ENCODE measurements at places on chromosomes 12 and 14.

DNA sequence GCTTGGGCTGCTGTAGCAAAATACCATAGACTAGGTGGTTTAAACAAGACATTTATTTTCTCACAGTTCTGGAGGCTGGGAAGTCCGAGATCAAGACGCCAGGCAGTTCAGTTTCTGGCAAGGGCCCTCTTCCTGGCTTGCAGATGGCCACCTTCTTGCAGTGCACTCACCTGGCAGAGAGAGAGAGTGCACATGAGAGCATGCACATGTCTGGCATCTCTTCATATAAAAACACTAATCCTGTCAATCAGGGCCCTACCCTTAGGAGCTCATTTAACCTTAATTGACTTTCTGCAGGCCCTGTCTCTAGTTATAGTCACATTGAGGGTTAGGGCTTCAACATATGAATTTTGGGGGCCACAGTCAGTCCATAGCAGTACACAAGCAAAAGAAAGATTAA is 12.4 kb upstream of the EVL start:
- H3K27ac ChIP-seq, result no peak overlapping the region
- no peaks in the 10 kb centered on the region for H3K36me3 ChIP-seq
- H3K27me3 ChIP-seq, result no peaks in the 10 kb centered on the region
- peaks cover 22% of the 10 kb centered on the region for H3K4me1 ChIP-seq

- DNase-seq, result no peak
- H3K36me3 ChIP-seq, result peaks cover 8% of the 10 kb centered on the region
- H3K27me3 ChIP-seq, result no peaks in the 10 kb centered on the region
- no peaks in the 10 kb centered on the region for H3K4me1 ChIP-seq
- no peak overlapping the region for H3K27ac ChIP-seq
Measured at GRCh38 chr14:74660167-74660566, 48.1 kb upstream of the LTBP2 start.

DNA sequence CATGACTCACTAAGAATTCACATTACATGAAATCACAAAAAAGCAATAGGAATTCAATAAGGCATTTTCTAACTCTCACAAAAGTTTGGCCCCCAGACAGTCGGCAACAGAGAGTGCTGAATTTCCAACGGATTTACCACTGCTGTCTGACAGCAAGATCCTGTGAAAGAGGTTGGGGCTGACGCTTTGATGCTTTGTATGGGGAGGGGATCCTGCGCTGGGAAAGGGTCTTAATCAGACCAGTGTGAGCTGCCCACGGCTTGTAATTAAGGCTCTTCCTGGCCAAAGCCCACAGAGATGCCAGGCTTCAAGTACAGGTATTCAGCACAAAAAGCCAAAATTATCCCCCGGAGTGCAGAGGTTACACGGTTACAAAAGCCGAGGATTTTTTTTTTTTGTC is 66.8 kb upstream of the TMCC3 start:
- H3K27ac ChIP-seq, result no peak overlapping the region
- no peak for DNase-seq

DNA sequence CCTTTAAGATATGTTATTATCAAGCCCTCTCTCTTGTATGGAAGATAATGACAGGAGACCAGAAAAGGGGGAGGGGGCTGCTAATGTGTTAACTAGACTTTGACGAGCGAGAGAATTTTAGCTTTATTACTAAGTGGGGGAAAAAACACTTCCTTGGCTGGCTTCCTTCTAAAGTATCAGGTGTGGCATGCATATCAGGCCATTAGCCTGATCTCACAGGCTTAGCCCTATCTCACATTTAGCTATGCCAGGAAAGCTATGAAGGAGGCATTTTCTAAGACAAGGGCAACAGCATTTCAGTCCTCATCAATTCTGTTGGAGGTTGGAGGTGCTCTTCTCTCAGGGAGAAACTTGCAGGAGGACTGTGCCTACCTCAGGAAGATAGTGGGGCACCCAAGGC is 9.9 kb downstream of the SSPN start:
- no peak overlapping the region for H3K27ac ChIP-seq
- no peak overlapping the region for H3K4me3 ChIP-seq
- H3K4me1 ChIP-seq, result peaks cover 24% of the 10 kb centered on the region
- DNase-seq, result no peak
- no peaks in the 10 kb centered on the region for H3K36me3 ChIP-seq
- H3K27me3 ChIP-seq, result no peaks in the 10 kb centered on the region

DNA sequence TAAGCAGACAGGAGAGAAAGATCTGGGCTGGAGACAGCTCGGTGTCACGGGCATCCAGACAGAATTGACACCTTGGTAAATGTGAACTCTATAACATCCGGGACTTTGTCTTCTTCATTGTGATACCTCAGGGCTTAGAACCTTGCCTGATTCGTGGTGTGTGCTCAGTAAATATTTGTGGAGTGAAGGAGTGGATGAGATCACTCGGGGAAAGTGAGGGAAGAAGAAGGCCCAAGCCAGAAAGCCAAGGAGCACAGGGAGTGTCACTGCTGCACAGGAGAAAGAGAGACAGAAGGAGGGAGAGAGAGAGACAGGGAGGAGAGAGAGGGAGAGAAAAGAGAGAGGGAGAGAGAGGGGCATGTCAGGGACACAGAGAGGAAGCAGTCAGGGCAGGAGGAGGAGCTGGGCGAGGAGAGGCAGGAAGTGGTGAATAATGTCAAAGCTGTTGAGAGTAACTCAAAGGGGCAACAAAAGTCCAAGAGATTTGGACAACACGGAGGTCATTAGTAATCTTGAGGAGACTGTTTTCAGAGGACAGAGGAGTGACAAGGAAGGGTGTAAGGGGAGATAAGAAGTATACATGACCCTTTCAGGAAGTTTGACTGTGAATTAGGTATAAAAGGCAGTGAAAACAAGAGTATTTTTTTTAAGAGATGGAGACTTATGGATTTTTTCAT is 141.6 kb upstream of the MAX start:
- no peaks in the 10 kb centered on the region for H3K36me3 ChIP-seq
- no peak for DNase-seq
- no peaks in the 10 kb centered on the region for H3K27me3 ChIP-seq
- no peak overlapping the region for H3K4me3 ChIP-seq
- peaks cover 16% of the 10 kb centered on the region for H3K4me1 ChIP-seq

- H3K4me1 ChIP-seq, result no peaks in the 10 kb centered on the region
- DNase-seq, result no peak
- H3K4me3 ChIP-seq, result no peak overlapping the region
- no peaks in the 10 kb centered on the region for H3K36me3 ChIP-seq
Measured at GRCh38 chr12:58860056-58860787, 60.1 kb downstream of the LRIG3 start.

DNA sequence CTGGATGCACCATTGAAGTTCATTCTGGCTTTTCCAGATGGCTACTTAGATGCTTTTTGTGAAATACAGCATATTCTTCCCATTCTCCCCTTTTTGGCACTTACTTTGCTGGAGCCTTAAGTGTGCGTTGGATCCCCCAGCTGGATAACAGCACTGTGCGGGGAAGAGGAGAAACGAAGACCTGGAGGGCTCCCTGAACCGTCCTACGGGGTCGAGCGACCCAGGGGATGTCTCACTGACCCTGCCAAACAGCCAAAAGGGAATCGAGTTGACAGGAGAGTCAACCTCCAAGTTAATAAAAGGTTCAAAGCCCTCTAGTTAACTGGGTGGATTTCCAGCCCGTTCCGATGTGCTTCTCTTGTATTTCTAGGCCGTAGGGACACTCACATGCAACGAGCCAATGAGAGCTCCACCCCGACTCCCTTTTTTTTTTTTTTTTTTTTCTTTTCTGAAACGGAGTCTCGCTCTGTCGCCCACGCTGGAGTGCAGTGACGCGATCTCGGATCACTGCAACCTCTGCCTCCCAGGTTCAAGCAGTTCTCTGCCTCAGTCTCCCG is 1.0 kb upstream of the CAMKK2 start:
- peak overlapping the region; percentile 95 for H3K4me3 ChIP-seq
- no peaks in the 10 kb centered on the region for H3K36me3 ChIP-seq
- no peak for DNase-seq
- no peaks in the 10 kb centered on the region for H3K27me3 ChIP-seq
- peaks cover 11% of the 10 kb centered on the region for H3K4me1 ChIP-seq
- peak overlapping the region; percentile 7 for H3K27ac ChIP-seq

GRCh38 chr12:27573972-27574371 is 50.0 kb downstream of the PPFIBP1 start:
- H3K4me3 ChIP-seq, result no peak overlapping the region
- H3K27ac ChIP-seq, result no peak overlapping the region
- no peaks in the 10 kb centered on the region for H3K27me3 ChIP-seq
- no peak for DNase-seq
- peaks cover 5% of the 10 kb centered on the region for H3K36me3 ChIP-seq

- H3K4me1 ChIP-seq, result no peaks in the 10 kb centered on the region
- no peaks in the 10 kb centered on the region for H3K27me3 ChIP-seq
- DNase-seq, result no peak
- H3K4me3 ChIP-seq, result no peak overlapping the region
Measured at GRCh38 chr12:98532687-98533304, 17.4 kb downstream of the TMPO start.

- DNase-seq, result no peak
- peaks cover 12% of the 10 kb centered on the region for H3K36me3 ChIP-seq
- H3K4me1 ChIP-seq, result peaks cover 19% of the 10 kb centered on the region
- H3K27me3 ChIP-seq, result no peaks in the 10 kb centered on the region
- no peak overlapping the region for H3K4me3 ChIP-seq
Measured at GRCh38 chr12:20656600-20656999, 38.5 kb upstream of the SLCO1C1 start.

GRCh38 chr12:31011746-31012566 is 61.7 kb upstream of the DDX11 start:
- H3K4me3 ChIP-seq, result no peak overlapping the region
- no peaks in the 10 kb centered on the region for H3K36me3 ChIP-seq
- H3K27me3 ChIP-seq, result no peaks in the 10 kb centered on the region
- H3K4me1 ChIP-seq, result no peaks in the 10 kb centered on the region

- H3K4me1 ChIP-seq, result peaks cover 15% of the 10 kb centered on the region
- H3K36me3 ChIP-seq, result no peaks in the 10 kb centered on the region
- no peaks in the 10 kb centered on the region for H3K27me3 ChIP-seq
- H3K27ac ChIP-seq, result no peak overlapping the region
- H3K4me3 ChIP-seq, result no peak overlapping the region
- no peak for DNase-seq
Measured at GRCh38 chr12:53059434-53060063, 9.7 kb downstream of the TNS2 start.

DNA sequence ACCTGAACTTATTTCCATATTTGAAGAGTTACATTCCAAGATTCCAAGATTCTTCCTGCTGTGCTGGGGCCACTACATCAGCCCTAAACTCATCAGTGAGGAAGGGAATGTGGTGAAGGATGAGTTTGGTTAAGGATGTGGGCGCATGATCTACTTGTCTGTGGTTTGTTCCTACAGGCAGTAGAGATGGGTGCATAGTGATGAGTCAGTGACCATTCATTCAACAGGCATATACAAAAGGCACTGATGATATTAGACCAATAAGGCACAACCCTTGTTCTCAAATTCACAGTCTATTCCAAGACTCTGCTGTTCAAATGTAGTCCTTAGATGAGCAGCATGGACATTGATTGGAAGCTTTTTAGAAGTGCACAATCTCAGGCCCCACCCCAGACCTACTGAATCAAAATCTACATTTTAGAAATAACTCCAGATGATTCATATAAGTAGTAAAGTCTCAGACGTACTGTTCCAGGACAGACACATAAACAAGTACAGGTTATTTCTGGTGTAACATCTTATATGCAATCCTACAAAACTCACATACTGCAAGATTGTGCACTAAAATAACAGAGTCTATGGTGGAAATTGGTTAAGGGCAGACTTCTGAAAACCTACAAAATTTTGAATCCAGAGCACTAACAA is 47.7 kb upstream of the MAP3K9 start:
- H3K27me3 ChIP-seq, result peaks cover 18% of the 10 kb centered on the region
- no peak overlapping the region for H3K27ac ChIP-seq
- no peaks in the 10 kb centered on the region for H3K4me1 ChIP-seq
- no peaks in the 10 kb centered on the region for H3K36me3 ChIP-seq
- no peak overlapping the region for H3K4me3 ChIP-seq

DNA sequence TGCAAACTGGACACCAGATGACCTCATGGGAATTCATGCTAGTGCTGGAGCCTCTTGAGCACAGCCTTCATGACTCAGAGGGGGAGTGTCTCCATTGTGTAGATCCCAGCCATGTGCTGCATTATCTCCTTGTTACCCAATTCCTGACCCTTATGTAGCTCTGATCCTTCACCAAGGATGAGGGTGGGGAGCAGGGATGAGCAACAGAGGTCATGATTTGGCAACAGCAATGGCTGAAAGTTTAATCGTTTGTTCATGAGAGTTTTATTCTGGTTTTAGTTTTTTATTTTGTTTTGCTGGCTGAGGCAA is 9.5 kb upstream of the BDKRB1 start:
- H3K36me3 ChIP-seq, result no peaks in the 10 kb centered on the region
- no peak overlapping the region for H3K27ac ChIP-seq
- peaks cover 8% of the 10 kb centered on the region for H3K27me3 ChIP-seq
- DNase-seq, result no peak
- H3K4me1 ChIP-seq, result no peaks in the 10 kb centered on the region

DNA sequence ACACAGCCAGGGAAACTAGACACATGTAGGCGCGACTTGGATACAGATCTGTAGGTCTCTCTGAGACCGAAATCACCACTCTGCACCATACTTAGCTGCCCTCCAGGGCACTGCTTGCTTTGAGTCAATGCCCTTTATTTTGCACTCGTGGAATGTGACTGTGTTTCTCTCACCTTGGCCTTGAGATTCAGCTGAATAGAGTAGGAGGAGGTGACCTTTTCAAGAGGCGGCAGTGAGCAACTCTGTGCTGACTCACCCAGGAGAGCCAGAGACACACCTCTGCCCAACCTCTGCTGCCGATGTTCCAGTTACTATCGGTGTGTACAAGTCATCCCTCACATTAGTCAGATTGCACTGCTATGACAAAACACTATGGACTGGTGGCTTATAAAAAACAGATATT is 583.4 kb downstream of the VRK1 start:
- H3K4me1 ChIP-seq, result peaks cover 46% of the 10 kb centered on the region
- no peaks in the 10 kb centered on the region for H3K36me3 ChIP-seq
- no peak for DNase-seq

DNA sequence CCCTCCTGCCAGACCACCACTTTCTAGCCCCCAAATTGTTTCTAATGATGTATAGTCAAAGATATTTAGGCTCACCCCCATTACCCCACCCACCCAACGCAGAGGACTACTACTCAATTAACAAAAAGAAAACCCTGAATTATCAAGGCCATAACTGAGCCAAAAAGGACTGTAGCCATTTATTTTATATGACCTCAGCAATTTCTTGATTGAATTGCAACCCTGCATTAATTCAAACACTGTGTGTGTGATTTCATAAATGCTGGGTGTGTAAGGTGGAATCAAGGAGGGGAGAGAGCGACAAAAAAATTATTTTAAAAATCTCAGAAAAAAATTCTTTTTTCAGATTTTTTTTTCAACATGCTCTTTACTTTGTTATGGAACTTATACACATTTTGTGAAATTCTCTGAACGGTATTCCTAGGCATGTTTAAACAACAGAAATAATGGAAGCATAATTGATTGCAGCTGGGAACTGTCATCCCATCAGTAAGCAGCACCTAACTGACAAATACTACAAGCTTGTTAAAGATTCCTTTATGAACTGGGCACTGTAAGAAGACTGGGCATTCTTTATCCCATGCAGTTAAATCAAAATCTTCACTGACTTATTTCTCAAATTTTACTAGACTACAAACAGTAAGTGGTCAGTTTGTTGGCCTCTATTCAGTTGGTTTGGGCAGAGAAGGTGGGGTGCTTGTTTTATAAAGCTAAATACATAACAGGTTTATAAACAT is 179.1 kb downstream of the SOX5 start:
- peaks cover 57% of the 10 kb centered on the region for H3K4me1 ChIP-seq
- no peak overlapping the region for H3K4me3 ChIP-seq
- DNase-seq, result no peak
- H3K27ac ChIP-seq, result no peak overlapping the region
- H3K27me3 ChIP-seq, result no peaks in the 10 kb centered on the region
